CD4-positive, alpha-beta T cell treated with Interleukin-6 for 4 hours (primary cell): ENCODE measurements at places on chromosomes 2 and 18.

DNA sequence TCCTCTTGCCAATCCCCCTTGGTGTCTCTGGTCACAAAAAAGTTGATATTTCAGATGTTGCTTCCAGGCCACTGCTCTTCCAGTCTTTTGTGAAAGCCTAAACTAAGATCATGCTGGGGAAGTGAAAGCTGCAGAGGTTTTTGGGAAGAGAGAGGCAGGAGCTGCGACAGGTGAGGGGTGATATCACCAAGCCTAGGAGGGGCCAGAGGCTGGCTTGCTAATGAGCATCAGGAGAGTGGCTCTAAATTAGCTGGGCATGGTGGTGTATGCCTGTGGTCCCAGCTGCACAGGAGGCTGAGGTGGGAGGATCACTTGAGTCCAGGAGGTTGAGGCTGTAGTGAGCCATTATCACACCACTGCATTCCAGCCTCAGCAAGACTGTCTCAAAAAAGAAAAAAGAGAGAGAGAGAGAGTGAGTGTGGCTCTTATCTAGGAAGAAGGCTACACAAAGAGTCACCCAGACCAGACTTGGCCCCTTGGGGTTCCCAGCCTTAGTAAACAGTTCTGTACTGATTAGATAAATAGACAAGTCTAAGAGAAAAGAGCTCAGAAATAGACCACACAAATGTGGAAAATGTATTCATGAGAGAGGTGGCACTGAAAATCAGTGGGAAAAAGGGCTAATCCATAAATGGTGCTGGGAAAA, 14.6 kb upstream of the CDK5R2 start:
- no peak for DNase-seq

GRCh38 chr2:26723991-26724750, 31.6 kb downstream of the KCNK3 start:
- DNase-seq: no peak

DNA sequence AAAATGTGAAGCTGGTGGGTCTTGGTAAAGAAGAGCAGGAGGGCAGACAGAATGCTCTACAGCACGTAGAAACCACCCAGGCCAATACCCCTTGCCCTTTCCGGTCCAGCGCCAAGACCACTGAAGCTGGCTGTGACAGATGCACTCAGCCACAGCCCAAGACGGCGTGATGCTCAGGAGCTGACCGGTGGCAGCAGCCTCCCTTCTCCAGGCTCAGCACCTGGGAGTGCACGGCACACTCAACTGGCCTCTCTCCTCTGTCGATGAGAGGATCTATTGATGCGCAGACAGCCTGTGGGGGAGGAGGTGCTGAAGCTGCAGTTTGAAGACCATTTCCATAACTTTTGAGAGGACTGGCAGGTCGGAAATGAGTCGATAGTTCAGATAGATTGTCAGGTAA, 141.0 kb upstream of the MYT1L start:
- DNase-seq: no peak

DNA sequence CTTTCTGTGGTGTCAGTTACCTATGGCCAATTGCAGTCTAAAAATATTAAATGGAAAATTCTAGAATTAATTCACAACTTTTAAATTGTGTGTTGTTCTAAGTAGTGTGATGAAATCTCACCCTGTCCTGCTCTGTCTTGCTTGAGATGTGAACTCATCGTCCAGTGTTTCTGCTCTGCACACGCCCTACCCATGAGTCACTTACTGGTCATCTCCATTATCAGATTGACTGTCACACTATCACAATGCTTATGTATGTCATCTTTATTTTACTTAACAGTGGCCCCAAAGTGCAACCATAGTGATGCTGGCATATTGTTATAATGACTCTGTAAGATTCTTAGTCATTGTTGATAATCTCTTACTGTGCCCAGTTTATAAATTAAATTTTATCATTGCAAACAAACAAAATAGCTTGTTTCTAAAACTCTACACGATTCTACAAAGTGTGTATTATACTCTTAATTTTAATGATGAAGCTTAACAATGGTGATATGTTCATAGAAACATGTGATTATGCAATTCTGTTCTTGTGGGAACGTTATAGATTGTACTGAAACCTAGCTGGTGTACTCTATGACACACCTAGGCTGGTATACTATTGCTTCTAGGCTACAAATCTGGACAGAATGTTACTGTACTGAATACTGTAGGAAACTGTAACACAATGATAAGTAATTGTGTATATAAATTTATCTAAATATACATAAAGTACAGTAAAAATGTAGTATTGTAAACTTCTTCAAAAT, 1086.8 kb upstream of the PIK3C3 start:
- no peak for DNase-seq

GRCh38 chr2:19671311-19671710, 230.5 kb downstream of the TTC32 start:
- DNase-seq: no peak

DNA sequence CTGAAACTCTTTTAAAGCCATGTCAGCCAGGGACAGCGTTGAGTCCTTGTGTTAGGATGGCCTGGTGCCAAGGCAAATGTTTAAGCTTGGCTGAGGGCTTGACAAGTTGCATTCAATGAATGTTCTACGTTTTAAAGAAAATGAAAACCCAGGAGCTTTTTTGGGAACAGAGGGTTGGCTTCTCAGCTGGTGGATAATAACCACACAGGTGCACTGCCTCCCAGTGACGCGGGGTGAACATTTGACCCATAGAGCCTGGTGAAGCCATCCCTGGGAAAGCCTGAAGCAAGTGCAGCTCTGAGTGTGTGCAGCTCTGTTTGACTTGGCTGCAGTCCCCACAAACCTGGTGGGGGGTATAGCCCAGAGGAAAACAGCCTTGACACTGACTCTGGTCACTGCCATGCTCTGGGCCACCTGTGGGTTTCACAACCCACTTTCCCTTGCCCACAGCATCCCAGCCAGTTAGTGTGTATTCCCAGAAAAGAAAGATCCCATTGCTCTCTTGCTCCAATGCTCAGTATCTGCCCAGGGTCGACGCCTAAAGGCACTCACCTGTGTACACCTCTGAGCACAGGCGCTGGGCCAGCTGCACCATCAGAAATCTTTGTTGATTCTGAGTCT, 874.9 kb downstream of the RNF144A start:
- no peak for DNase-seq

GRCh38 chr2:151261977-151262291, 271 bp upstream of the RBM43 start:
- DNase-seq: no peak

DNA sequence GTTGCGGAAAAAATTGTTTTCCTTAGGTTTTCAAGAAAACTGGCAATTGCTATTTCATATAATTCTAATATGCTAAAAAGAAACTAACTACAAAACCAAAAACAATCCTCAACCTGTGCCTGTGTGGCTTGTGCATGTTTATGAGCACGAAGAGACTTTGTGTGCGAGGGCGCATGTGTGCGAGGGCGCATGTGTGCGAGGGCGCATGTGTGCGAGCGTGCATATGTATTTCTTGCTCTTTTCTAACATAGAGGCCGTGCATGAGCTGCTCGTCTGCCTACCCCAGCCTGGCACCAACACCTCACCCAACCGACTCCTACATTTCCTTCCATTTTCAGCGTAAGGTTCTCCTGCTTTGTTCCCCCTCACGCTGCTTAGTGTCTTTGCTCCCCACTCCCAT, 211.6 kb downstream of the DOK6 start:
- no peak for DNase-seq

DNA sequence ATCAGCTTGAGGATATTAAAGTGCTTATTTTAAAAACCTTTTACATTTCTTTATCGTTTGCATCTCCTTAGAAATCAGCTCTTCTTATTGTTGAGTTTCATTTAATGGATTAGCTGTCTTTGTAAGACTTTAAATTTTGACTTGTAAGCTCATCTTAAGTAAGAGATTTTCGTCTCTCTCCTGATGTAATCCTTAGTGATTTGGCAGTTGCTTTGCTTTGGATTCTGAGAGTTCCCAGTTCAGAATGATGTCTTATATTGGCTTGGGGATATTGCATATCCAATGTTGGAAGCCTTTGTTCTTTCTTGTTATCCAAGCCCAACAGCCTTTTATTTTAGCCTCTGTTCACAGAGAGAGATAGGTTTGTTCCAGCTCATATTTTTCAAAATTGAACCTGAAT, 212.1 kb downstream of the ARL6IP6 start:
- DNase-seq: no peak

GRCh38 chr2:221282386-221282785, 289.7 kb downstream of the EPHA4 start:
- DNase-seq: no peak

DNA sequence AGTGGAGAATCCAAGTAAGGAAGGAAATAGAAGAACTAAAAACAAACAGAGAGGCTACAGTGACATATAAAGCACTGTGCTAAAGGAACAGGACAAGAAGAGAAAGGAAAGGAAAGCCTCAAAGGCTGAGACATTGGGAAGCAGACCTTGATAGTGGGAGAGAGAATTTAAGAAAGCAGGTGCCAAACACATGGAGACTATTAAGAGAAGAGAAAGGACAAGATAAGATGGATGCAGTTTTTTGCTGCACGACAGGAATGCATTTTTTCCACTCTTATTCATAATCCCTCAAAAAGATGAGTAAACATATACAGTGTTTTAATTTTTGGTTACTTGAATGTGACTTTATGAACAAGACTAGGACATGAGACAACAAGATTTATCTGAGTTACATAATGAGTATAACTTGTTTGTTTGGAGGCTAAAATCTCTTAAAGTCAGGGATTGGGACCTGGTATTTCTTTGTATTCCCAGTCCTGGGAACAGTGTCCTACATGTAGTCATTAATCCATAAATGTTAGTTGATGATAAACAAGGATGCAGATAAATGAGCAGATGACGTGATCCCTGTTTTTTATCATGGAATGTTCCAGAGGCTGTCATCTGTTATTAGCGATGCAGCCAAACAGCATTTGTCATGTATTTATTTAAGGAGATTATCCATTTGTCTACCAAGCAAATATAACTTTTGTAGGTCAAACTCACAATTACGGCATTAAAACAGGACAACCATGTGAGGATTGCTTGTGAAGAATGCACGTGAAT, 141.7 kb downstream of the DNER start:
- DNase-seq: no peak

DNA sequence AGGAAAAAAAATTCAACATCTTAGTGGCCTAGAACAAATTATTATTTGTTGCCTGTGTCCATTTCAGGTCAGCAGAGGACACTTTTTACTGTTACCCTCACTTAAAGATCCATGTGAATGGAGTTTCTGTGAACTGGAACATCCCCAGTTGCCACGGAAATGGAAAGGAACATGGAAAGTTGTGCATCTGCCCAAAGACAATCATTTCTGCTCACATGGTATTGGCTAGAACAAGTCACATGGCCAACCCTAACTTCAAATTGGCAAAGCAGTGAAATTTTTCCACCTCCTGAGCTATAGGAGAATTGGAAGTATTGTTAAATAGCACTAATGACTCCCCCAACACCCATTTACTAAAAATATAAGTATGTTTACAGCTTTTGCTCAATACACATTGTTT, 71.2 kb upstream of the CCBE1 start:
- DNase-seq: no peak

GRCh38 chr2:75003773-75004172, 45.3 kb downstream of the POLE4 start:
- DNase-seq: no peak

- DNase-seq: no peak
Observed at GRCh38 chr2:218736531-218736930, 25.9 kb downstream of the TTLL4 start.

- no peak for DNase-seq
Observed at GRCh38 chr2:109472331-109472959, 141.3 kb downstream of the SEPTIN10 start.

DNA sequence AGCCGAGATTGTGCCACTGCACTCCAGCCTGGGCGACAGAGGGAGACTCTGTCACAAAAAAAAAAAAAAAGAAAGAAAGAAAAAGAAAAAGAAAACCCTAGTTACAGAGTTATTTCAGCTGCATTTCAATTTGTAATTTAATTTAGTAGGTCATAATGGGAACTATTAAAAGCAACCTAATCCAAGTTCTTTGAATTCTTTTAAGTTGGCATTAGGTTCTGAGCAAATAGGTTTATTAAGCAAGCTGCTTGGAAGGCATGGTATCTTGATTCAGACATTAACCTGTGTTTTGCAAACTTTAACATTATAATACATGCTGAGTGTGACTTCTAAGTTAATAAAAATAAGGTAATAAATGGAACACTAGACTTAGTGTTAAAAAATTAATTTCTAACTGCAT, 29.8 kb upstream of the COBLL1 start:
- DNase-seq: no peak

GRCh38 chr2:97966545-97967215, 29.1 kb downstream of the TMEM131 start:
- DNase-seq: no peak

DNA sequence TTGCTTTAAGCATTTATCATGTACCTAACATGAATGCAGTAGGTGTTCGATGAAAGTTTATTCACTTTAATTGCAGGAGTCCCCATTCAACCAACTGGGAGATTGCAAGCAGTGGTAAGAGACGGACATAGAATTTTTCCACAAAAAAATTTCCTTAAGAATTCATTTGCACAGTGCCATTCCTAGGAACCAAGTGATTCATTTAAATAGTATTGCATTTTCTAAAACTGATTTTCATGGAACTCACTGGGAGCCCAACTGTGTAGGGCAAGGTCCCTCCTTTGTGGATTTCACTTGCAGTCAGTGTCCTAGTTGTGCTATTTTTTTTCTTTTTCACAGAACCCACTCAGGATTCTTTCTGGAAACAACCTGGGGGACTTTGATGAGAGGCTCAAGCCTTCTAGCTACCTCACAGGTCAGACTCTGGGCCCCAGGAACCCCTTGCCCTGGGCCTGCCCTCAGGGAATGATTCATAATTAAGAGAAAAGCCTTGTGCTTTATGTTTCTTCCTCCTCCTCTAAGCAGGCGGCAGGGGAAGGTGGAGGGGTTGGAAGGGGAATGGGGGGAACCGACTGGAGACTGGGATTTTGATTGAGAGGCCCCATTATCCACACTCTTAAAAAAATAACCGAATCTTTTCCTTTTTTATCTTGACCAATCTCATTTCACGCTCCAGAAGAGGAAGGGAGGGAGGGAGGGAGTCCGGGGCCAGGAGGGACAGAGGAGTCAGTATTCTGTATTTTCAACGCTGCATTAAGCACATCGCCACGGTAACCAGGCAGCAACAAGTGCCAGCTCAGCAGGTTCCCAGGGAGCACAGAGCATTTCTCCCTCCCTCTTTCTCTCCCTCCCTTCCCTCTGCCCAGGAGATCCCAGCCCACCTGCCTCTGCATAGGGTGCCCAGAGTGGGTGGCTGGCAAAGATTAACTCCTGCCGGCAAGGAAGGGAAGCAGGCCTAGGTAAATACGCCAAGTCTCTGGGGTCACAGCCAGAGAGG, 51.8 kb downstream of the PSD4 start:
- DNase-seq: no peak

- no peak for DNase-seq
Observed at GRCh38 chr2:233233618-233234230, 17.7 kb upstream of the ATG16L1 start.

- DNase-seq: no peak
Observed at GRCh38 chr2:230658577-230658876, 54.1 kb upstream of the CAB39 start.

- no peak for DNase-seq
Observed at GRCh38 chr2:186554850-186555671, 34.8 kb upstream of the ITGAV start.

GRCh38 chr18:75062297-75062886, 146.5 kb downstream of the PTGR3 start:
- DNase-seq: no peak
